Neural crest cell (in vitro differentiated cells): ENCODE measurements at places on chromosomes 12 and 14. TPM values are rescaled to one million over a fixed set of nuclear protein-coding genes. Genes with fewer than 3 reads are reported as not detected.
A peak's percentile ranks its signal among the peaks of the same experiment; 100 is the strongest.

Gene KRT83
- total RNA-seq, result not detected in 2 replicates

DNA sequence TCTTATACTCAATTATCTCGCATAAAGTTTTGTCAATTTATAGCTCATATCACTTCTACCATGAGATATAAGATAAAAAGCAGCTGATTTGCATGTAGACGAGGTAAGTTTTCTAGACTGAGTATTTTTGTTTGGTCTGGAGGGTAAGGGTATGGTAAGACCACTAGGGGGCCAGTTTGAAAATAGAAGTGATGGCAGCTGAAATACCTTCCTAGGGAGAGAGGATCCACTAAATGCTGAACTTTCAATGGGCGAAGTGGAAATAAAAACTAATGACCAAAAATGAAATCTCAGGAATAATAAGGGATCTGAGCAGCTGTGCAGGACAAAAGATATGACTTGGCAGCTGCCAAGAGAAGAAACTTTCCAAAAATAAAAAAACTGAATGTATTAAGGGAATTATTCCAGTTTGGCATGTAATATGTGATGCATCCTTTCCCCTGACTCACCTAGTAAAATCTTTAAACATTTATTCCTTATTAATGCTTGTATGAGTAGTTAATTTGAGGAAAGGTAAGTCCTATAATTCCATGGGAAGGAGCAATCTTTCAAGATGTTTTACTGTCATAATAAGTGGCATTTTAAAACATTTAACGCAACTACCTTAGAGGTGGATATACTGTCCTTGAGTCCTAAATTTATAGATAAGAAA lies 754.5 kb downstream of the C12orf50 start:
- H3K36me3 ChIP-seq, result no peaks in the 10 kb centered on the region
- no peak overlapping the region for H3K27ac ChIP-seq
- no peaks in the 10 kb centered on the region for H3K27me3 ChIP-seq
- DNase-seq, result no peak
- H3K4me1 ChIP-seq, result peaks cover 16% of the 10 kb centered on the region

- no peak overlapping the region for H3K4me3 ChIP-seq
- no peaks in the 10 kb centered on the region for H3K36me3 ChIP-seq
- H3K27me3 ChIP-seq, result peaks cover 6% of the 10 kb centered on the region
- DNase-seq, result no peak
- H3K27ac ChIP-seq, result no peak overlapping the region
These were observed 24.4 kb upstream of the BDKRB2 start for GRCh38 chr14:96180043-96180874.

Gene NTF3
- total RNA-seq, result 0.33 TPM in 1 of 2 replicates, not detected in the other

GRCh38 chr12:75890660-75891059 lies 140.9 kb downstream of the PHLDA1 start:
- peaks cover 53% of the 10 kb centered on the region for H3K4me1 ChIP-seq
- H3K27me3 ChIP-seq, result no peaks in the 10 kb centered on the region
- H3K27ac ChIP-seq, result peak overlapping the region; percentile 47
- DNase-seq, result no peak

DNA sequence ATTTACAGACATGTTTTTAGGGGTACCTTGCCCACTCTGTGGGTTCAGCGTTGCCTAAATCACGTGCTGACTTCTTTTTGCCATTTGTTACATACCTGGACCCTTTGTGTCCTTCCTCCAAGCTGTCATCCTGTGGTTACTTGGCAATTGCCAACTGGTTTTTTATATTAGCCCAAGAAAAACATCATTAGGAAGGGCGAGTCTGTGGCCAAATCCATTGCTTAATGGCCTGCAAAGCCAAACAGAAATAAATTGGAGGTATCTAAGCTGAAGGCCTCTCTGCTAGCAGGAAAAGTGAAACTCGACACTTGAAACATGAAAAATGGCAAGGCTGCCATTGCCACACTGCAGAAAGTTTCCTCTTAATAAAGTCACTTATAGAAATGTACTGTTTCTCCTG lies 190.4 kb downstream of the NUAK1 start:
- H3K27me3 ChIP-seq, result no peaks in the 10 kb centered on the region
- no peak for DNase-seq
- peaks cover 2% of the 10 kb centered on the region for H3K36me3 ChIP-seq
- H3K4me3 ChIP-seq, result no peak overlapping the region
- peaks cover 25% of the 10 kb centered on the region for H3K4me1 ChIP-seq
- H3K27ac ChIP-seq, result no peak overlapping the region

DNA sequence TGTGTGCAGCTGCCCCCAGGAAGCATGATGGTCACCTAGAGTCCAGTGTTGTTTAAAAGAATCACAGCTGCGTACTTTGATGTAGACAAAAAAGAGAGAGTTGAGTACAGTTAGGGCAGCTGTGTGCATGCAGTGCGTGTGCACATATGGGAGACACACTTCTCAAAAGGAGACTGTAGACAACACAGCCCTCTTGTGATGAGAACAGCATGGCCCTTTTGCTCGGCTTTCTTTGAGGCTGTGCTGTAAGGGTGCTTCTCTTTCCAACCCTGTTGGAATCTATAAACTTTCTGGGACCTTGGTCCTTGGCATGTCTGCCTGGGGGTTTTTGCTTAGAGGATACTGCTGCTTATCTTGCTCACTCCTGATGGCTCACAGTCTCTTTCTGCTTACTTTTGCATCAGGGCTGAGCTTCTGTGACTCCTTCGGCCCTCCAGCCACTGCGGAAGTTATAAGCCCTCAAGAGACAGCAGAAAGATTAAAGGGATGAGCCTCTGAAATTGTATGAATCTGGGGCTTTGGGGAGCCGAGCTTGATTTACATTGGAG lies 102.9 kb downstream of the DYRK2 start:
- H3K4me3 ChIP-seq, result no peak overlapping the region
- peaks cover 9% of the 10 kb centered on the region for H3K4me1 ChIP-seq
- no peak for DNase-seq
- H3K27ac ChIP-seq, result no peak overlapping the region

DNA sequence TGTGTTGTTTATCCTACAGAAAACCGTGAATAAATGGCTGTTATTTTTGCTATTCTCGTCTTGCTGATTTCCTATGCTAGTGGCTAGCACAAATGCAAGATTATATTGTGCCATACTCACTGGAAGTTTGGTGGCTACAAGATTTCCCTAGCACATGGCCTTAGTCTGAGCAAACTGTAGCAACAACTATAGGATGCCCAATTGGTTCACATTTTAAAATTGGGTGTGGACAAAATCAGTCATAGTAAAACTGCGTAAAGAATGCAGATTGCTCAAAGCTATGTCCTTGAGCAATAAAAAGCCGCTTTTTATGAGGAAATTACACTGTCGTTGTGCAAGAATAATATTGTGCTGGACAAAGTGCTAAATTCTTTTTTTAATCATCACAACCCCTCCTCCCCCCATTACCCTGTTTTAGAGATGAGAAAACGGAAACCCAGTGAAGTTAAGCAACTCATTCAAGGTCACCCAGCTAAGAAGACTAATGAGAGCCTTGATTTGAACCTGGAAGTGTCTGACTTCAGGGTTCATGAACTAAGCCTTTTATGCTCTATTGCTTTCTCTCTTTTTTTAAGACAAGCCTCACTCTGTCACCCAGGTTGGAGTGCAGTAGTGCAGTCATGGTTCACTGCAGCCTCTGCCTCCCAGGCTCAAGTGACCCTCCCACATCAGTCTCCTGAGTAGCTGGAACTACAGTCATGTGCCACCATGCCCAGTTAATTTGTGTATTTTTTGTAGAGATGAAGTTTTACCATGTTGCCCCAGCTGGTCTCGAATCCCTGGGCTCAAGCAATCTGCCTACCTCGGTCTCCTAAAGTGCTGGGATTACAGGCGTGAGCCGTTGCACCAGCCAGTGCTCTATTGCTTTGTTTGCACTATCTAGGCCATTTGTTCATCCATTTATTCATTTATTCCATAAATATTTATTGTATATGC lies 73.6 kb downstream of the SRGAP1 start:
- H3K4me3 ChIP-seq, result no peak overlapping the region
- DNase-seq, result no peak
- H3K27me3 ChIP-seq, result no peaks in the 10 kb centered on the region
- peaks cover 5% of the 10 kb centered on the region for H3K36me3 ChIP-seq
- peaks cover 49% of the 10 kb centered on the region for H3K4me1 ChIP-seq

GRCh38 chr14:59225281-59225680 lies 36.8 kb downstream of the DAAM1 start:
- H3K36me3 ChIP-seq, result peaks cover 5% of the 10 kb centered on the region
- no peak overlapping the region for H3K27ac ChIP-seq
- peaks cover 5% of the 10 kb centered on the region for H3K4me1 ChIP-seq
- DNase-seq, result no peak

Gene COX8C
- total RNA-seq, result not detected in 2 replicates

Gene EPYC
- not detected in 2 replicates for total RNA-seq

Gene ISM2
- 0.16 TPM in 1 of 2 replicates, not detected in the other for total RNA-seq

Gene PEBP1
- 305 and 317 TPM in 2 replicates for total RNA-seq

GRCh38 chr12:119325813-119326212 lies 8.7 kb upstream of the CCDC60 start:
- H3K27ac ChIP-seq, result no peak overlapping the region
- H3K4me3 ChIP-seq, result no peak overlapping the region
- no peak for DNase-seq

Gene BRF1
- 50.0 and 51.1 TPM in 2 replicates for total RNA-seq

DNA sequence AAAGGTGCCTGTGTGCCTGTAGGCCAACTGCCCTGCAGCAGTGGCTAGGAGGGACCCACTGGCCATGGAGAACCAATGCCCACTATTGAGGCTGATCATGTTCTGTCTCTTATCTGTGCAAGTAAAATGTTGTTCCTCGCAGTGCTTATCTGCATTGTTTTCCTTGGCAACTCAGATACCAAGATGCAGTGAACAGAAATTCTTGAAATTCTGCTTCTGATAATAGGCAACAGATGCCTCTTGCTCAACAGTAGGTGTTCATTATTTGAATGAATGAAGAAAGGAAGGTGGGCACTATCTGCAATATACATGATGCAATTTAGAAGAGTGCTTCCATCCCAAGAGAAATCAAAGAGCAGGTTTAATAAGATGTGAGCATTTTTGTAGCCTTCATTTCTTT lies 232.2 kb downstream of the NUAK1 start:
- no peak for DNase-seq
- H3K4me3 ChIP-seq, result no peak overlapping the region
- no peaks in the 10 kb centered on the region for H3K4me1 ChIP-seq
- no peaks in the 10 kb centered on the region for H3K27me3 ChIP-seq
- peaks cover 3% of the 10 kb centered on the region for H3K36me3 ChIP-seq
